ENCODE measurements at places on chromosomes 4 and X. TPM values are rescaled to one million over a fixed set of nuclear protein-coding genes. Genes with fewer than 3 reads are reported as not detected.

DNA sequence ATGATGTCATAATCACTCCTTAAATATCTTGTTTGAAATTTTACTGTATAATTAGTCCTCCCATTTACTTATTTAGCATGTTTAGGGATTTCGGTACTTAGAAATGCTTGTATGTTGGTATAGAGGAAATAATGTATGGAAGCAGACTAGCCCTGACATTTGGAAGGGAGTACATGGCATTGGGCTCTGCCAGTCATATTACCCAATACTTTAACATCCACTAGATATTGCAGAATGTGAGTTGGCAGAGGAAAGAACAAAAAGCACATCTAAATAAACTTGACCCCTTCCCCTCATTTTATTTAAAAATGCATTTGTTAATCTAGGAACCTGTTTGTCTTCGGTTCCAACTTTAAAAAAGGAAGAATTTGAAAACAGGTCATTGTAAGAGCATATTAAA, 77.8 kb downstream of the RS1 start:
- no peak overlapping the region for H3K27ac ChIP-seq
- no peaks in the 10 kb centered on the region for H3K4me1 ChIP-seq
- DNase-seq, result no peak
- H3K36me3 ChIP-seq, result no peaks in the 10 kb centered on the region

- no peaks in the 10 kb centered on the region for H3K27me3 ChIP-seq
- H3K4me1 ChIP-seq, result no peaks in the 10 kb centered on the region
- H3K4me3 ChIP-seq, result no peak overlapping the region
- H3K36me3 ChIP-seq, result no peaks in the 10 kb centered on the region
Measured at GRCh38 chrX:140572724-140573123, 67.9 kb upstream of the SOX3 start.

- peak overlapping the region; percentile 22 for H3K27ac ChIP-seq
- DNase-seq, result peak; percentile 44
- H3K27me3 ChIP-seq, result no peaks in the 10 kb centered on the region
- no peak overlapping the region for H3K4me3 ChIP-seq
- H3K36me3 ChIP-seq, result no peaks in the 10 kb centered on the region
- peaks cover 8% of the 10 kb centered on the region for H3K4me1 ChIP-seq
Measured at GRCh38 chr4:53119680-53120079, 246.2 kb downstream of the SCFD2 start.

- no peak overlapping the region for H3K27ac ChIP-seq
- no peaks in the 10 kb centered on the region for H3K27me3 ChIP-seq
- no peak for DNase-seq
- H3K36me3 ChIP-seq, result no peaks in the 10 kb centered on the region
Measured at GRCh38 chr4:102305666-102306065, 39.6 kb downstream of the SLC39A8 start.

GRCh38 chr4:70948665-70949260, 44.7 kb upstream of the DCK start:
- no peaks in the 10 kb centered on the region for H3K4me1 ChIP-seq
- H3K27me3 ChIP-seq, result no peaks in the 10 kb centered on the region
- DNase-seq, result no peak
- no peak overlapping the region for H3K4me3 ChIP-seq
- H3K27ac ChIP-seq, result no peak overlapping the region

GRCh38 chrX:148385471-148385870, 114.9 kb upstream of the AFF2 start:
- H3K4me3 ChIP-seq, result no peak overlapping the region
- H3K27ac ChIP-seq, result no peak overlapping the region
- H3K36me3 ChIP-seq, result no peaks in the 10 kb centered on the region
- H3K4me1 ChIP-seq, result no peaks in the 10 kb centered on the region
- no peaks in the 10 kb centered on the region for H3K27me3 ChIP-seq

DNA sequence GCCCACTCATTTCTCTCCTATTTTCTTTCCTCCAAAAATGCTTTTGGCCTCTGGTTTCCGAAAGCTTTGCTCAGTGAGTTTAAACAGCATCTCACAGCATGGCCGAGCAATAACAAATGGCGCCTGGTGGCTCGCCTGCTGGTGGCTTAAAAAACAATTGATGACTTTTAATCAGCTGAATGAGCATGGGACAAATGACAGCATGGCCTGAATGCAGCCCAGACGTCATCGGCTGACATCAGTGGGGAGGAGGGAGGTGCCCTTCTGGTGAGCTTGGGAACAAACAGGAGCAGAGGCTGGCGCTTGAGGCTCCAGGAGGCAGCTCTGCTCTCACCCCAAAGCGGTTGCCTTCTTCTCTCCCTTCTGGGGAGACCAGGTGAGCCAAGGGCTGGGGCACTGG, 286.4 kb downstream of the BCOR start:
- H3K27ac ChIP-seq, result no peak overlapping the region
- H3K36me3 ChIP-seq, result no peaks in the 10 kb centered on the region
- peaks cover 9% of the 10 kb centered on the region for H3K4me1 ChIP-seq
- no peaks in the 10 kb centered on the region for H3K27me3 ChIP-seq
- DNase-seq, result no peak
- H3K4me3 ChIP-seq, result no peak overlapping the region

DNA sequence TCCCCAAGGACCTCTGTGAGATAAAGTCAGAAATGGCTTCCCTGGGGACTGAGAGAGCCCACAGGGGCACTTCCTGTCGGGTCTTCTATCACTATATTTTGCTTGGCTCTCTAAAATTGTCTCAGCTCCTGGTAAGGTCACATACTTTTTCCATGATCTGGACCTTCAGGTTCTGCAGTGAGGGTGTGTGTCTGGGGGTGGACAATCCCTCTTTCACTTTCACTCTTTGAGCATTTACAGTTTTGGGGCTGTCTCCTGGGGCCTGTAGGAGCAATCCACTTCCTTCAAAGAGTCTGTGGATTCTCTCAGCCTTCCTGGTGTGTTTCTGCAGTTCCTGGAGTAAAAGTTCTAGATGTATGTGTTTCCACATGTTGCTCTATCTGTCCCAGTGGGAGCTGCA, 335.7 kb downstream of the FSTL5 start:
- no peaks in the 10 kb centered on the region for H3K27me3 ChIP-seq
- DNase-seq, result no peak
- no peaks in the 10 kb centered on the region for H3K36me3 ChIP-seq

DNA sequence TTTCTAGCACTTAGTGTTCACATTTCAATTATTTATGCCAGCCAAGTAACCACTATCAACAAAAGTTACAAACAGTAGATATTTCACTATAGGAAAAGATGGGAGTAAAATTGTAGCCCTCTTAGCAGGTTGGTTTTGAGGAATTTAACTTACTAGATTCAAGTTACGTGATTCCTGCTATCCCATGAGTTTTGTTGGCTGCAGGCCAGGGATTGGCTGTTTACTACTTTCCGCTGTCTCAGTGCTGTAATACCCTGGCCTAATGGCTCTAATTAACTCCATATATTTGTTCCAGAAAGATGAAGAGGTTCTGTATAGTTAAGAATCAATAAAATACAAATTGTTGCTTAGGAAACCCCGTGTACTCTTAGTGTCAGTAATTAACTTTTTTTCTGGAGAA, 55.5 kb upstream of the MAGED1 start:
- peak; percentile 67 for DNase-seq
- no peaks in the 10 kb centered on the region for H3K27me3 ChIP-seq
- H3K4me3 ChIP-seq, result no peak overlapping the region
- H3K36me3 ChIP-seq, result no peaks in the 10 kb centered on the region
- no peaks in the 10 kb centered on the region for H3K4me1 ChIP-seq

PAGE2B gene
- total RNA-seq, result not detected

Data from fibroblast of lung (primary cell).